ENCODE measurements at places on chromosomes 7 and 10.

DNA sequence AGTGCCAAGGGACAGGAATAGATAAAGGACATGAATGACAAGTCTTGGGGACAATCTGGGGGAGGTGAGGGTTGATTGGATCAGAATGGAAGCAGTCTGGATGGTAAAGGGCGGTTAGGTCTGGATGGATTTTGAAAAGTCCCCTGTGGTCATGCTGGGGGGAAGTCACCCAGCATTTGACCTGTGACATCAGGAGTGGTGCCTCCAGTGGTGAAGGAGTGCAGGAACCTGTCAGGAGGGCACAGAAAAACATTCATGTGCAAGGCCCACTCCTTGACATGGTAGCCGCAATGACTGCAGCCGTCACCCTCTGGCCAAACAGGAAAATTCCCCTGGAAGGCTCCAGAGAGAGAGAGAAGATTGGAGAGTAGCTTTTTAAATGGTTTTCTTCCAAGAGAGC, 304.8 kb downstream of the GFRA1 start:
- DNase-seq = no peak

- no peak for DNase-seq
These were observed 93.0 kb downstream of the LYZL2 start for GRCh38 chr10:30536578-30536977.

DNA sequence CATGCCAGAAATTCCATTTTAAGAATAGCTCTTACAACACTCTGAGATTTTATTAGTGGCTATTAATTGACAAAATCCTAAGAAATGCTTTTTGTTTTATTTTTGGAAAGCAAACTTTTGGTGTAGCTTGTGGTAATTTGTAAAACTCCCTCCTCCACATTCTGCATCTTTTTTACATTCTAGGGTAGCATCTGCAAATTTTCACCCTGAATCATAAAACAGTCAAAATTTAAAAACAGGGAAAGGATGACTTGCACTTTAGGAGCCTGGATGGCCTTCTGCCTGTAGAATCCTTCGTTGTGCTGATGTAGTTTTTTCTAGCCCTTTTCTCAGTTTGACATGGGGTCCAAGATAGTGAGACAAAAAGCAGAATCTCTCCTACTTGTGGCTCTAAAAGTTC, 316.1 kb downstream of the ADRA2A start:
- no peak for DNase-seq

GRCh38 chr7:29345590-29345989, 151.0 kb downstream of the CHN2 start:
- no peak for DNase-seq

DNA sequence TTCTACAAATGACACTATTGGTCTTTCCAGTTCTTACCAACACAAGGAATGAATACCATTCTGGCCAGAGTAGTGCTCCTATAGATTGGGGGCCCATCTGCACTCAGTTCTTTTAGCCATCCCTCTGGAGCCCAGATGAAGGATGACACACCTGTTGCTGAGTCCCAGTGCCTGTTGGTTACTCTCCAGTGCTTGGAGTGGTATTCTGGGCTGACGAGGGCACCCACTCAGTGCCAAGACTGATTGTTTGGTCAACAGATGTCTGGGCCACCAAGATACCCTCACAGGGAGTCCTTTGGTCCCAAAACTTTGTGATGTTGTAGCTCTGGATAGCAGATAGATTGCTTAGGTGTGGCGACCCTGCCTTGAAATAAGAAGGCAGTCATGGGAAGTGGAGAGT, 23.7 kb upstream of the ITGA8 start:
- DNase-seq = no peak
